NCI-H2171 (cell line): ENCODE measurements at places on chromosomes 7 and 10.

DNA sequence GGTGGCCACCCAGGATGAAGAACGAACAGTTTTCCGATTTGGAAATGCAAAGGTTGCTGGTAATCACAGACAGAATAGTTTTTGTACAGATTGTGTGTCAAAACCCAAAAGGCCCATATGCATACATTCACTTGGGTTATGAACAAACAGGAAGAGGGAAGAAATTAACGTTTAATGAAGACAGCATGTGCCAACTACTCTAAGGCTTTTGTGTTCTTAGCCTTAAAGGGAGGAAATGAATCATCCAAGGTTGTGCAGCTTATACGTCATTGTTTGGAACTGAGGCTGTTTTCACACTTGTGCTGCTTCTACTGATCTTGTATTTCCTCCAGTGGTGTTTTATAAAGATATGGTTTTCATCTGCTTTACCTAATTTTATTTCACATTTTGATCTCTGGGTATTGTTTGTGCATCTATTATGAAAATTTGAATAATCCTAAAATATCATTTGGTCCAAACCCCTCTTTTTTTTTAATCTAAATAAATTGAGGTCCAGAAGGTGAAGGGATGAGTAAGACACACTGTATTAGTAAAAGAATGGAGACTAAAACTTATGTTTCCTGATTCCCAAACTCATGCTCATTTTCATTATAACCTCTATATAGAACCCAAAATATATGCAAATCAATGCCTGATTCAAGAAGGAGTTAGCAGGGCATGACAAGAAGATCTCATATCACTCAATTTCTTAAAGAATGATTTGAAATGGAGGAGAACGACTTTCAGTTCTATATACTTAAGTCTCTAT is 373.1 kb downstream of the THSD7A start:
- no peak for DNase-seq

GRCh38 chr7:50347693-50348092 is 43.2 kb downstream of the IKZF1 start:
- DNase-seq, result no peak

GRCh38 chr10:50653758-50654157 is 30.0 kb upstream of the SGMS1 start:
- DNase-seq, result no peak

DNA sequence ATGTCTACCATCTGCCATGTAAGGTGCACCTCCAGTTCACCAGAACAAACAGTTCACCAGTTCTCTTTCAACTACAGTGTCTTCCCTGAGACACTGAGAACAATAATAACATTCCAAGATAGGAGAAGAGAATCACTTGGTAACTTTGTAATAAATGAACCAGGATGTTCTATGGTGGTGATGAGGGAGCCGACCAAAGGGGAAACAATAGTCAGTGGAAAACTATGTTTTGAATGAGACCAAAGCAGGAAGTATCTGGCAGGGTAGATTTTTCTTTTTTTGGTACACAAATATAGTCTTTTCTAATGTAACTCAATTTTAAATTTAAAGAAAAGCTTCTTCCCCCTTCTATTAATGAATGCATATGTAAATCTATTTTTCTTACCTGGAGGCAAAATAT is 20.0 kb downstream of the HYAL4 start:
- no peak for DNase-seq

- DNase-seq, result no peak
Measured at GRCh38 chr7:128217967-128218652, 23.0 kb upstream of the LEP start.

GRCh38 chr7:87345962-87346371 is 503 bp downstream of the CROT start:
- DNase-seq, result no peak

DNA sequence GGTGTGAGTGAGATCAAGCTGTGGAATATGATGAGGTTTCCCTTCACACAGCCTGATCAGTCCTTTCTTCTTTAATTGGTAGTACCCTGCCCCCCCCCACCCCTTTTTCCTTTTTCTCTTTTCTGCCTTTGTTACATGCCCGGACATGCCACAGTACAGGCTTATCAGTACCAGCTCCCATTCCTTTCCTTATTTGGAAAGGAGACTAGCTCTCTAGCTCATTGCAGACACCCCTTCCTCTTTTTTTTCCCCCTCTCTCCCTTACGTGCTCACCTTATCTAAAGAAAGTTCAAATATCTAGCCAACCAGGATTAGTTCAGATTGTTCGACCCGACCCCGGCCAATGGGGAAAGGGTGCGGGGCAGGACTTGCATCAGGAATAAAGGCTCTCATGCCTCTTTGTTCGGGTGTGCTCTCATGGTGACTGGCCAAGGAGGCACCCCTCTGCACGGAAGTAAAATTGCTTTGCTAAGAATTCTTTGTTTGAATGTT is 230.4 kb downstream of the ACTR3B start:
- DNase-seq, result no peak

GRCh38 chr10:92655426-92655825 is 34.3 kb upstream of the HHEX start:
- DNase-seq, result no peak

DNA sequence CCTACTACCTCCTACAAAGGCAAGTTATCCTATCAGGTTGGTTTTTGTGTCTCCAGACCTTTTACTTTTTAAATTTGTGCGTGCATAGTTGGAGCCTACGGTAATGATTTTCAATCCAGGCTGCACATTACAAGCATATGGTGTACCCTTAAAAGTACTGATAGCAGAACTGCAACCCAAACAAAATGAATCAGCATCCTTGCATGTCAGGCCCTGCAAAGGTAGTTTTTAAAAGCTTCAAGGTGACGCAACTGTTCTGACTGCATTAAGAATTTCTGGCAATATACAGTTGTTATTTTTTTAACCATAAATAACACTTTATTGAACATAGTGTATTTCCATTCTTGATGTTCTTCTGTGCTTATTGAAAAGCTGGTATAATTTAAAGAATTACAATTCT is 28.9 kb downstream of the GNAT3 start:
- DNase-seq, result no peak

- no peak for DNase-seq
Measured at GRCh38 chr7:30688718-30689221, 6.5 kb upstream of the CRHR2 start.

DNA sequence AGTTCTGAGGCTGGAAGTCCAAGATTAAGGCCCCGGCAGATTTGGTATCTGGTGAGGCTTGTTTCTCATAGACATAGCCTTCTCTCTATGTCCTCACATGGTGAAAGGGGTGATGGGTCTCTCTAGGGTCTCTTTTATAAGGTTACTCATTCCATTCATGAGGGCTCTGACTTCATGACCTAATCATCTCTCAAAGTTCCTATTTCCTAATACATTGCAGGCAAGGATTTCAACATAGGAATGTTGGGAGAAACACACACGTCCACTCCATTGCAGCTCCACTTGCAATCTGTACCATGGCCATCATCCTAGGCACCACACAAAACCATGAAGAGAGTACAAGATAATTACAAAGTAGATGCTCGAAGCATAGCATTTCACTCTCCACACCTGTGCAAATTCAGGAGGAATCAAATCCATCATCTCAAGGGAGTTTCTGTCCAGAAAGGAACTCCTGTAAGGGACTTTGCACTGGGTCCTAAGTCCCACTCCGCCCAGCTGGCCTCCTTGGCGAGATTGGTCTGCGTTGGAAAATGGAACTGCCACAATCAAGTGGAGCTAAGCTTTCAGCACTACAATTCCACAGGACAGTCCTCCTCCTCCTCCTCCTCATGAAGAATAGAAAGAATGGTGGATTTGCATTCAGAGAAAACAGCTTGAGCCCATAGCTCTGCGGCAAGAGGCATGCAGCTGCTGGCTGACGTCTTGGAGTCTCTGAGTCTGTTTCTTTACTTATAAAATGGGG is 8.8 kb downstream of the DDC start:
- no peak for DNase-seq

- no peak for DNase-seq
Measured at GRCh38 chr10:35412003-35412723, 75.9 kb downstream of the CCNY start.

GRCh38 chr7:75756991-75757676 is 14.9 kb downstream of the CCL26 start:
- no peak for DNase-seq

DNA sequence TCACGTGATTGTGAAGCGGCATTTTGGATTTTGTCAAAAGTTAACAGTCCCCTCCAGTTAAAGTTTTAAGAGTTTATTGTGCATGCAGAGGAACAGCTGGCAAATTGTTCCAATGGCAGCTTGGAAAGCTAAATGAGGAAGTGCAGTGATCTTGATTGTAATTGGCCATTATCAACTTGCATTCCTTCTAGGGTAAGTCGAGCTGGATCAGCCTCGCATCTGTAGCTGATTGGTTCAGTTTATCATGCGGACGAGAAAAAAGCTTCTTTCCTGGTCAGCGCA is 566 bp downstream of the ZNF789 start:
- DNase-seq, result no peak

- no peak for DNase-seq
Measured at GRCh38 chr10:50508315-50509051, 115.3 kb downstream of the SGMS1 start.
